Stimulated activated CD4-positive, alpha-beta T cell treated with anti-CD3 and anti-CD28 coated beads, Interleukin-4, amount 100 ng/mL, for 4 hours (primary cell): ENCODE measurements at places on chromosomes 3 and 15.

DNA sequence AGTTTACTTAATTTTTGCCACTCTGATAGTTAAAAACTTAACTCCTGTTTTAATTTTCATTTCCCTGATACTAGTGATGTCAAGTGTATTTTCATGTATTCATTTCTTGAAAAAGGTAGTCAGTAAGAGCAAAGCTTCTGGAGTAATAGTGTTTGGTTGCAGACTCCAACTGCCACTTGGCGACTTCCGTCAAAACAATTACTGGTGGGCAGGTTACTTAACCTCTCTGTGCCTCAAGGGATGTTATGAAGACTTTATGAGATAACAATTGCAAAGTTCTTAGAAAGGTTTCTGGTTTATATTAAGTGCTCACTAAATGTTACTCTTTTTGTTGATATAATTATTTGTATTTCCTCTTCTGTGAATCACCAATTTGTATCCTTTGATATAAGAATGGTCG lies 129.7 kb downstream of the NFKBIZ start:
- DNase-seq: no peak

- DNase-seq: no peak
Measured at GRCh38 chr15:53758412-53758811, 1.1 kb downstream of the WDR72 start.

DNA sequence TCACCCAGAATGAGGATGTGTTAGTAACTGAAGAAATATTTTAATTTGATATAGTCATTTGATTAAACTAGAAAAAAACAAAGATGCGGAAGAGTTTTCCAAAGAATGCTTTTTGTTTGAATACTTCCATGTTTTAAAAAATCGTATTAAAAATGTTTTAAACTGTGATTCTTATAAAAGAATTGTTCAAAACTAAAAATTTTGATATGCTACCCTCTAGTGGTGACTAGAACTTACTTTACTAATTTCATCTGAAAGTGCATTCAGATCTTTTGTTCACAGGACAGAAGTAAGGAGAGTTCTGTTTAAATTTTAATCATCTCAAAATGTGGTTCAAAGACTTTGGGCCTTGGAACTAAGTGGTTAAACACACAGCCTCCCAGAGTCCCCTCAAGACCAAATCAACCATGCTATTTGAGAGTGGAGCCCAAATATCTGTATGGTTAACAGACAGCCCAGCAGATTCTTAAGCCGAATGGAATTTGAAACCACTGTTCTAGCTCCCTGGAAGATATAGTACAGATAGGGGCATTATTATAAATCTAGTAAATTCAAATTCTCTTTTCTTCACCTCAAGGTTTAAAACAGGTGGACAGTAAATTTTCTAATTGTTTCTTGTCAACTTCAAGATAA lies 45.2 kb upstream of the SYNPR start:
- DNase-seq: no peak

DNA sequence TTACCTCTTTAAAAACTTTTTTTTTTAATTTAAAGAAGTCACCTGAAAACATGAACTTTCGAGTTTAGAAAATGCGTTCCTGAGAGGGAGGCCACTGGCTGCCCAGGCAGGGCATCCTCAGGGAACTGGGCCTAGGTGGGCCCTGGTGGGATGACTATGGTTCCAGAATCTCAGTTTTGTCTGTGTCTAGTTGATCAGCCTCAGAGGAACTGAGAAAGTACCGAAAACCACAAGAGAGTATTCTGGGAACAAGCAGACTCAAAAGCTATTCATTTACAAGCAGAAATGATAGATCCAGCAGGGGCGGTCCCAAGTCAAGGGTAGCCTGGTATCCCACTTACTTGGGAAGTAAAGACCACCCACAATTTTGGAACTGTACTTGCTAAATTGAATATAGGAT lies 10.5 kb downstream of the WWTR1 start:
- no peak for DNase-seq

- DNase-seq: peak; percentile 77
Measured at GRCh38 chr15:65384895-65385869, 7.4 kb upstream of the IGDCC3 start.

DNA sequence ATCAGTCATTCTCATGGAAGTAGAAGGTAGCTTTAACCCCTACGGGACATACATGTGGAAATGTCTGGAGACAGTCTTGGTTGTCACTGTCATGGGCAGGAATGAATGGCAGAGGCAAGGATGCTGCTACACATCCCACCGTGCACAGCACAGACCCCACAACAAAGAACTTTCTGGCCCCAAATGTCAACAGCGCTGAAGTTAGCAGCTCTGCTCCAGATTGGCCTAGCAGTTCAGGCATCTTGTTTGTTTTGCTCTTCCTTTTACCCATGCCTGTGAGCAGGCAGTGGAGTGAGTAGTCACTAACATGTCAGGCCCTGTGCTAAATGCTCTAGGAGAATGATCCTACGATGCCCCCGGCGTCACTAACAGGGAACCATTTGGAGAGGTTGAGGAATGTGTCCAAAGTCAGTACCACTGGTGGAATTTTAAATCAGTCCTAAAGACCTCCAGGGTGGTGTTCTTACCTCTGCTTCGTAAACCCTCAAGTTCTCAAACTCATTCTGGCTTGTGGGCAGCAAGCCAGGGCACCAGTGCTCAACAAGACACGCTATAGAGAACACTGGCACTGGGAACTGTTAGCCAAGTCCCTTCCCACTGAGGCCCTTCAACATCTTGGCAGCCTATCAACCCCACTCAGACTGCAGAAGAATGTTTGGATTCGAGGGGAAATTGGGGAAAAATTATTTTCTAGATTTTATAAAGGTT lies 142.2 kb downstream of the FOXP1 start:
- DNase-seq: no peak

- no peak for DNase-seq
Measured at GRCh38 chr3:140358686-140359085, 319.2 kb upstream of the TRIM42 start.

DNA sequence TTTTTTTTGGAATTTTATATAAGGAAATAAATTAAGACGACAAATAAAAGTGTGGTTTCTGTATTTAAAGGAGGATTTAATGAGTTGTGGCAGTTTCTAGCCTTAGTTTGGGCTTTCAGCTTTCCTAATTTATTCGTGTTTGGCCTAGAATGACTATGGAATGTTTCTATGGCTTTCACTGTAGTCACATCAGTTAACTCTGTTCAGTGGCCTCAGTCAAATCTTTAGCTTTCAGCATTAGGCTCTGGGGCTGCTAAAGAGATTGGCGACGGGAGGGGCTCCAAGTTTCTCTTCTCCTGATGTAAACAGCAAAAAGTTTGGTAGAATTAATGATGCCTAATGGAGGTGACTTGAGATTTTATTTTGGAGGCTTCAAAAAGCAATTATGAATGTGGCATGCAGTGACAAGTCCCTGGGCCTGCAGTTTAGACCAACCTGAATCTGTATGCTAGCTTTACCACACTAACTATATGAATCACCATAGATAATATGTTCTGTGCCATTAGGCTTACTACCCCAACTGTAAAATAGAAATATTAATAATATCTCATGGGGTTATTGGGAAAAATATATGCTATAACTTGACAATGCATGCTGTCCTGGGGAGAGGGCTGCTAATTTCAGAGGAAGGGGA lies 47.1 kb upstream of the ADGRG7 start:
- no peak for DNase-seq

DNA sequence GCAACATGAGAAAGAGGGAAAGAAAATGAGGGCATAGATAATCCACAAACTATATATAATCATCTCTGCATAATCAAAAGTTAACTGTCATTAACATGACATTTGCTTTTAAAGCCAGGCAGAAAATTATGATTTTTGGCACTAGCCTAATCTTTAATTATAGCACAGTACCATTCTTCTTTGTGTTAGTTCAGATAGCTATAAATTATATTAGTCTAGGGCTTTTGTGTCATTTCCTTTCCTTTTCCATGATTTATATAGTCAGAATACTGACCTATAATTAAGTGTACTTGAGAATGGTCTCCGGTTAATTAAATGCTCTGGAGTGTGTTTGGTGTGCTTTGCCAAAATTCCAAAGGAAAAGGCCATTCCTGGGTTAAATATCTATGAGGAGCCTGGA lies 441.9 kb upstream of the THRB start:
- DNase-seq: no peak

DNA sequence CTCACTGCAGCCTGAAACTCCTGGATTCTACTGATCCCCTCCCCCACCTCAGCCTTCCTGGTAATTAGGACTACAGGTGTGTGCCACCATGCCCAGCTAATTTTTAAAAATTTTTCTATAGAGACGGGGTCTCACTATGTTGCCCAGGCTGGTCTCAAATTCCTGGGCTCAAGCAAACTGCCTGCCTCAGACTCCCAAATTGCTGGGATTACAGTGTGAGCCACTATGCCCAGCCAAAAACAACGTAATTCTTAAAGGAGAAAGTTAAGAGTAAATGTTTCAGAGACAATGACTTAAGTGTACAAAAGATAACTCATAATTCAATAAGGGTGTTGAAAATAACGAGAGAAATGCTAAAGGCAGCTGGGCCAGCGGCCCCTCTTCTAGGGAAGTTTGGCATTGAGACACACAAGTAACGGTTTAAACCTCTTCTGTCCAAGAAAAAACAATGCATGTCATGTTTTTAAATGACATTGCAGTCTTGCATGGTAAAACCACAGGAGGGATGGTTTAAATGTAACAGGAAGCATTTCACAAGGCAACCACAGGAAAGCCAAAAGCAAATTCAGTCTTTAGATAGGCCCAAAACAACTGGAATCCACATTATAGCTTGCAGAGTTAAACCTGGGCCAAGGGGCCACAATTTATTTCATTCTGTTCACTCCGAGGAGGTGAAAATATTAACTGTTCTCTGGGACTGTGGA lies 5.1 kb downstream of the PROK2 start:
- no peak for DNase-seq

GRCh38 chr3:100401674-100402041 lies 319 bp downstream of the LNP1 start:
- DNase-seq: peak; percentile 31

GRCh38 chr3:138473391-138473790 lies 39.0 kb downstream of the ESYT3 start:
- no peak for DNase-seq
